ENCODE measurements at places on chromosomes 7 and 10.

DNA sequence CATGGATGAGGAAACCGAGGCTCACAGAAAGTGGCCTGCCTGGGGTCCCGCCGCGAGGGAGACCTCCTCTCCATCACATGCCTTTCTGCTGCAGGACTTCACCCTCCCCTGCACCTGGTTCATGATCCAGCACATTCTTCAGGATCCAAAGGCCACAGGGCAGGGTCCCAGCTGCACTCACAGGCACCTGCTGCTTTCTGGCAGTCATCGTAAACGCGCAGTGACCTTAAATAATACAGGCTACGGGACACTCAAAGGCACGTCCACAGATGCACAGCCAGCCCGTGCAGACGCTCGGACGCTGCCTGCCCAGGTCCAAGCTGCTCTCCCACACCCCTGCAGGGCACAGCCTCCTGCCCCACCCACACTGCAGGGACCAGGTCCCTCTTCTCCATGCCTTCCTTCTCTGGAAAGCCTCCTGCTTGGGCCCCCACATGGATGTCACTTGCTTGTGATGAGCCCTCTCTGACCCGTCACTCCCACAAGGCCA, 49.9 kb downstream of the CALML3 start:
- no peak for DNase-seq

- no peak for DNase-seq
These were observed 65.6 kb upstream of the CCDC6 start for GRCh38 chr10:59971915-59972314.

GRCh38 chr10:29946953-29947700, 112.3 kb downstream of the JCAD start:
- no peak for DNase-seq

DNA sequence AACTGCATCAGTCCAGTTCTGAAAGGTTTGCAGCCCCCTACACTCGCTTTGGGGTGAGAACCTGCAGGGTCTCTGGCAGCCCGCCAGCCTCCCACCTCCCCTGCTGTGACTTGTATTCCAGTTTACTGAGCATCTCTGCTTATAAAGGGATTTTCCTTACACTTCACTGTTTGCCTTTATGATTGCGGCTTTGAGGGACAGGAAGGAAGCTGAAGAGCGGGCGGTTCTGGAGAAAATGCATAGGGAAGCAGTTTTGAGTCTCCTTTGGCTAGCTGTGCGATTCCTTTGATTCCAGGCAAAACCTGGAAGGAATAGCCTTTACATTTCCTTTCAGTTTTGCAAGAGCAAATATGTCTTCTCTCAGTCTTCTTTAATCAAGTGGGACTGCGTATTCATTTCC, 65.0 kb upstream of the TRIM8 start:
- DNase-seq = no peak

- no peak for DNase-seq
These were observed at the start of gene FAM13C for GRCh38 chr10:59362144-59362958. Gene FAM13C (minus strand): TSS chr10:59362549. CDS start chr10:59362460, 89 bp downstream.

GRCh38 chr10:105017691-105018090, 376.6 kb downstream of the SORCS3 start:
- DNase-seq = no peak

GRCh38 chr7:91249506-91250233, 14.6 kb upstream of the FZD1 start:
- no peak for DNase-seq

- DNase-seq = peak; percentile 68
These were observed 48.6 kb upstream of the SLIT1 start for GRCh38 chr10:97234400-97234799.

DNA sequence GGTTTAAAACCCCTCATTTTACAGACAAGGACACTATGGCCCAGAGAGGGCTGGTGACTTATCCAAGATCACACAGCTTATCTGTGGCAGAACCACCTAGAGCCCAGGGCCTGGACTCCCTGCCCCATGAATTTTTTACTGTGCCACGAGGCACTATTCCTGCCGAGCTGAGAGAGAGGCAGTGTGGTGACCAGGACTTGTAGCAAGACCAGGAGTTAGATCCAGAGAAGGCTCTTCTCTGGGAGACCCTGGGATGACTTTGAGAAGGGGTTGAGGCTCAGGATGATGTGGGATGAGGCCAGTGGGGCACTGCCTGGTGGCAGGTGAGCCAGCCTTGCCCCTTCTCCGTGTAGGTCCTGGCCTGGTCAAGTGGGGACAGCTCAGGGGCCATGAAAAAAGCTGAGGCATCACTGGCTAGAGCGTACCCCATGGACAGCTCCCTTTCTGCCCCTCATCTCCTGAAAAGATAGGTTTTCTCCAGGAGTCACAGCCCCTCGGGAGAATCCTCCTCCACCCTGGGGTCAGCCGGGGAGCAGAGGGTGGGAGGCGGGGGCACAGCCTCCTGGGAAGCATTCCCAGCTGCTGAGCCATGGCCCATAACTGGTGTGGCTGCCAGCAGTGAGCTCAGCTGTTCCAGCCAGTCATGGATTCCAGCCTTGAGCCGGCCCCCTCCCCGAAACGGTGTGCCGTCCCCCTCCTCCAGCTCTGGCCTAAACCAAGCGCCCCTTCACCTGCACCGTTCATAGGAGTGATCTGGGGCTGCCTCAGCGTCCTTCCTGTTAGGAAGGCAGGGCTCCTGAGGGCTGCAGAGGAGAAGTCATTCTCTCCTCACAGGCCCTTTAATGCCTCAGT, 5.8 kb downstream of the FLNC start:
- no peak for DNase-seq

DNA sequence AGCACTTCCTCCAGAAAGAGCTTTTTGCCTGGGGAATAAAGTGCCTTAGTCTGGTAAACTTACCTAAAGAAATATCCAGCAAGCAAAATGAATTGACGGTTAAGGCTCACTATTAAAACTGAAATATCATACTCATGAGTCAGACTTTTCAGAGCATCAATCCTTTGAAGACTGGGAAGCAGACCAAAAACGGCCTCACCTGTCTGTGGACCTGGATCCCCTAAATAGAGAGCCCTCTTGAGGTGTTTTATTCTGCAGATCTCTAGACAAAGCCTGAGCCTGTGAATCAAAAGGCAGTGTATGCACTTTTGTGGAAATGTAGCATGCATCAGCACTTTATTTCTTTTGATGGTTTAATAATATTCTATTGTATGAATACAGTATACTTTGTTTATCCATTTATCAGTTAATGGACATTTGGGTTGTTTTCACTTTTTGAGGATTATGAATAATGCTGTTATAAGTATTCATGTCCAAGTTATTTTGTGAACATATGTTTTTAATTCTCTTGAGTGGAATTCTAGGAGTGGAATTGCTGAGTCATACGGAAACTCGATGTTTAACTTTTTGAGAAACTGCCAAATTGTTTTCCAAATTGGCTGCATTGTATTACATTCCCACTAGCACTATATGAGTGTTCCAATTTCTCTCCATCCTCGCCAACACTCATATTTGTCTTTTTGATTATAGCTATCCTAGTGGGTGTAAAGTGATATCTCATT, 449.0 kb upstream of the IGFBP3 start:
- DNase-seq = peak; percentile 0

DNA sequence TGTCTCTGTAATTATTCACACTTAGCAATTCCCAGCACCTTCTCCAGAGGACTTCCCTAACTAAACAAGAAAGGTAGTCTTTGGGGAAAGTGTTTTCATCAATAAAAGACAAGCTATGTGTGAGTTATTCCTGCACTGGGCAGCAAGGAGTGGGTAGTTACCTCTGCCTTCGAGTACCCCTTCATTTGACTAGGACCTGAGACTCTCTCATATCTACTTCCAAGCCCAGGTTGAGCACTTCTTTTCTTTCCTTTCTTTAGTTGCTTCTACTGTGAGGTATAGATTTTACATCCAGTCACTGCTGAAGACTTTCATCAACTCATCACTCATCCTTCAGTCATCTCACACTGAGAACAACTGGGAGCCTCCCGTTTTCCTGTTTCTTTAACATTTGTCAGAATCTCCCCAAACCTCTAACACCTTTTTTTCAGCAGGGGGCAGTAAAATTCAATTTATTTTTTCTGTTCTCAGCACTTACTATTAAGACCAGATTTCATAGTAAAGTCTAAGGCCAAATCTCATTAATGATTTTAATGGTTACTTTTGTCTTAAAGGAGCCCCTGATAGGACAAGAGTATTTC, 80.1 kb upstream of the PRSS1 start:
- peak; percentile 19 for DNase-seq

GRCh38 chr10:95496951-95497350, 64.2 kb downstream of the SORBS1 start:
- DNase-seq = no peak

DNA sequence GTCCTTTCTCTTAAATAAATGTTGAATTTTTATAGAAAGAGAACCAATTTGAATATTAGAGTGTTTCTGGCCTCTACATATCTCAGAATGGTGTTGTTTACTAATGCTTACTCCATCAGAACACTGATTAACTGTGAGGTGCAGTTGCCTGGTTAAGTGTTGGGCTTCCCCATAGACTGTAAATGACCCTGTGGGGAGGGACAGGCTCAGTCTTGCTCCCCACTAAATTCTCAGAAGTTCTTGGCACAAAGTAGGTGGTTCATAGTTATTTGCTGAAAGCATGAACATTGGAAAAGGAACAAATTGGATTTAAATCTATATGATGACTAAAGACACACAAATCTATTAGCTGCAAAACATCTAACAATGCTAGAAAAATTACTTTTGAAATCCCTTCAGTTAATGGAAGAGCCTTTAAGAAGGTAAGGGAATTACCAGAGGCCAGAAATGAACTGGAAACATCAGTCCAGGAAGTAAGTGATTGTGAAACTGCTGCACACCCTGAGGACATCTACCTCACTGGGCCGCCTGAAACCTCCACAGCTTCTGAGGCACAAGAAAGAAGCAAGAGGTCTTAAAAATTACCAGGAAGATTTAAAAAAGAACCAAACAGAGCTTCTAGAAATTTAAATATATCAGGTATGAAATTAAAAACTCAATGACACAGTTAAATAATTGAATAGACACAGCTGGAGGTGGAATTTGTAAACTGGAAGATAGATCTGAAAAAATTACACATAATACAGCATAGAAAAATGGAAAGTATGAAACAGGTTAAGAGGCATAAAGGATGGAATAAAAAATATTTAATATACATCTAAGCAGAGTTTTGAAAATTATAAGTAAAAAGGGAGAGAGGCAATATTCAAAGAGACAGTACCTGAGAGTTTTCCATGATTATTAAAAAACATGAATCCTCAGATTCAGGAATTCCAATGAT, 17.8 kb upstream of the COMTD1 start:
- no peak for DNase-seq

DNA sequence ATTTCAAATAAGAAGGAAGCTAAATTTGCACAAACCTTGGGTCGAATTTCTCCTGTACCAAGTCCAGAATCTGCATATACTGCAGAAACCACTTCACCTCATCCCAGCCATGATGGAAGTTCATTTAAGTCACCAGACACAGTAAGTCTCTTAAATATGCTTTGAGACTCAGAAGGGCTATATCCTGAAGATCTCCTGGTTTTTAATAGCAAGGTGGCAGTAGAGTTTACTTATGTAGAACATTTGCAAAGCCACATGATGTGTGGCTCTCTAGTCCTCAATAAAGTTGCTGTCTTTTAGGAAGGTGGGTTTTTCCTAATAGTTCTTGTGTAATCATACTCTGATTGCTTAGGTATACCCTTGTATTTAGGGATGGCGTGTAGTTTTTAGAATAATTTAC, 8.7 kb downstream of the DBF4 start:
- DNase-seq = peak; percentile 35

DNA sequence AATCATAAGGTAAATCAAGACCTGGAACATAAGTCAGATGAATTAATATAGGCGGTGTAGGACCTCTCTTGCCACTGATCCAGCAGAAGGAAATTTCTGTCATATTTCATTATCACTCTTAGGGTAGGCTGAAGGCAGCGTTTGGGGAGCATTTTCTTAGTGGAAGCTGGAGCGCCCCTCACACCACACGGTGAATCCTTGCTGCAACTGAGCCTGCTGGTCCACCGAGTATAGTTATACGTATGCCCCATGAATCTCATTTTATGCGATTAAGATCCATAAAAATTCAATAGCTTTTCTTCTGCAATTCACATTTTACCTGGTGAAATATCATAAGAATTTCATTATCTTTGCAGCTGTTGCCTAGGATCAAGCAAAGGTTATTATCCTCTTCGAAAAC, 19.6 kb downstream of the EBF3 start:
- no peak for DNase-seq

GRCh38 chr10:74991435-74991834, 120.0 kb upstream of the SAMD8 start:
- peak; percentile 73 for DNase-seq

Measured in OCI-M1 (cell line).